Stimulated activated CD8-positive, alpha-beta memory T cell treated with anti-CD3 and anti-CD28 coated beads, Interleukin-4, amount 100 ng/mL, for 4 hours (primary cell): ENCODE measurements at places on chromosomes 4 and X.

GRCh38 chr4:185774131-185774653 is 37.8 kb downstream of the SORBS2 start:
- DNase-seq: no peak

DNA sequence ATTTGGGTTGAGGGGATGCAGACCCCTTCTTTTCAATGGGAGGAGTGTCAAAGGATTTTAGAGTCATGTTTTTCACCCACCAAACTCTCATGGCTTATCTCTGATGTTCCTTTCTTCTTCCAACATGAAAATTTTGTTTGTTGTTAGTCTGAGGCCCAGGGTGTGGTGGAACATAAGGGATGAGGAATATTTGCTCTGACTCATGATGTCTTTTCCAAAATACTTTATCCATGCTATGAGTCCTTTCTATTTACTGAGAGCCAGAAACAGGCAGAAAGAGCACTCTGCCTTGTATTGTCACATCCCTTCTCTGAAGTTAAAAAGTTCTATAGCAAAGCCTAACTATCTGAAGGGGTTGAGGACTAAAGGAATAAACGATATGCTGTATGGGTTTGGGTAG is 61.6 kb upstream of the GYPA start:
- no peak for DNase-seq

DNA sequence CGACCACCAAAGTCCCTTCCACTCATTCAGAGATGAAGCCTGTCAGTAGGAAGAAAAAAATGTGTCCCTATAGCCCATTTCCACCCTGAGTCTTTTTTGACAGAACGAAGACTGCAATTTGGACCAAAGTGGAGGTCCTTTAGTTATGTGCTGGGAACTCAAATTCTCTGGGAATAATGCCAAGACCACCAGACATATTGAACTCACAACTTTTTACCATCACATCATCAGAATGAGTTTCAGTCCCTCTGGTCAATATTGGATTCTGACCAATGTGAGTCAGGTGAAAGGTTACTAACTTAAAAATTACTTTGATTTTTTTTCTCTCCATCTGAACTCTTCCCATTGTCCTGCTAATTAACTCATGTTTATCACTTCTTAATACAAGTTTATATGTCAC is 128.9 kb downstream of the DKK2 start:
- DNase-seq: no peak

DNA sequence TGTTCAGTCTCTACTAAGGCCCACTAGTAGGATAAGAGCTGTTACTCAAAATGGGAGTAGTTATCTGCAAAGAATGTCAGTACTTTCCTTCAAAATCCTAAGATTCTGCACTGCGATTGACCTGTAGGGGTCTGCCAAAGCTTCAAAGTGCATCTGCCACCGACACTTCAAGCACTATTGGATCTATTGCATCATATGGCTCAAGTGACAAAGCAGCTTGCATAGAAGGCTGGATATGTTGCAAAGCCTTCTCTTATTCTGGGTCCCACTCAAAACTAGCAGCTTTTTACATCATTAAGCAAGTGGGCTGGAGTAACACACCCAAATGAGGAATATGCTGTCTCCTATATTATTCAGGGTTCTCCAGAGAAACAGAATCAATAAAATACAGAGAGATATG is 115.4 kb upstream of the EMCN start:
- DNase-seq: no peak

GRCh38 chrX:85243761-85244449 is at the start of the genes SATL1 and ZNF711:
Gene SATL1, minus strand, starts transcription at chrX:85243779. Its CDS starts 134,811 bp downstream, at chrX:85108968.
Gene ZNF711, plus strand, starts transcription at chrX:85243991. Its CDS starts 3,582 bp downstream, at chrX:85247573.
- no peak for DNase-seq

- DNase-seq: no peak
Measured at GRCh38 chrX:41302370-41302769, 31.6 kb upstream of the DDX3X start.
